HCT116 (cell line): ENCODE measurements at places on chromosomes 2 and 18.

- no peak for DNase-seq
Observed at GRCh38 chr18:37598966-37599896, 33.6 kb upstream of the CELF4 start.

DNA sequence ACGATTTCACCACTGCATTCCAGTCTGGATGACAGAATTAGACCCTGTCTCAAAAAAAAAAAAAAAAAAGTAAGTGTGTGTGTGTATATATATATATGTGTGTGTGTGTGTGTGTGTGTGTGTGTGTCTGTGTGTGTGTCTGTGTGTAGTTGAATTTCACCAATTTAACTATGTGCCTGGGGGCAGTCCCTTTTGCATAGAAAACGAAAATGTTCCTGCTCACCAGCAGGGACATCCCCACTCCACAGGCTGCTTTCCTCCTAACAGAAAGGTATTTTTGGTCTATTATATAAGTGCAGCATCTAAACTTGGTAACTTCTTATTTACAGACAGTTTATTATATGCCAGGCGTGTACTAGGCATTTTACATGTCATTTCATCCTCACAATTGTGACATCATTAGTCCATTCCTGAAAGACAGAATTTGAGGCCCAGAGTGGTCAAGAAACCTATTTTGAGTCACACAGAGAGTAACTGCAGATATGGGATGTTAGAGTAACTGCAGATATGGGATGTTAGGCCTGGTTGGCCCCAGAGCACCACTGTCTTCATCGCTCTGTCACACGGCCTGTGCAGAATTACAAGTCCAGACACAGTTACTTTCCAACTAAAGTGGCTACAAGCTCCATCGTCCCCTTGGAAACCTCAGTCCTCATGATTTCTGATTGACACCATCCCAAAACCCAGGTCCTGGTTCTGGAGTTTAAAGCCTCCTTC lies 9.3 kb upstream of the TTL start:
- no peak for DNase-seq

DNA sequence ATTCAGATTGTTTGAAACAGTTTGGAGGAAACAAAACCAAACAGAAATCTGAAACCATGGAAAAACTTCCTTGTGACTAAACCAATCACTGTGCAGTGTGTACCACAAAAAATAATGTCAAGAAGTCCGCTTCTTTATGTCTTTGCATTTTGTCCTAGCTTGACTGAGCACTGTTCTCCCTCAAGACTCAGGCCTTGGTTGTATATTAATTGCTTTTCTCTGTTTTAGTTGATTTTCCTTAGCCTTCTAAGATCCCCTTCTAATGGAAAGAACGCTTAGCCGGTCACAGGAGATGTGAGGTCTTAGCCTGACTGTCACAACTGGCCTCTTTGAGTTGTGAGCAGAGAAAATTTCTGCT lies 56.6 kb downstream of the LCLAT1 start:
- DNase-seq, result no peak

DNA sequence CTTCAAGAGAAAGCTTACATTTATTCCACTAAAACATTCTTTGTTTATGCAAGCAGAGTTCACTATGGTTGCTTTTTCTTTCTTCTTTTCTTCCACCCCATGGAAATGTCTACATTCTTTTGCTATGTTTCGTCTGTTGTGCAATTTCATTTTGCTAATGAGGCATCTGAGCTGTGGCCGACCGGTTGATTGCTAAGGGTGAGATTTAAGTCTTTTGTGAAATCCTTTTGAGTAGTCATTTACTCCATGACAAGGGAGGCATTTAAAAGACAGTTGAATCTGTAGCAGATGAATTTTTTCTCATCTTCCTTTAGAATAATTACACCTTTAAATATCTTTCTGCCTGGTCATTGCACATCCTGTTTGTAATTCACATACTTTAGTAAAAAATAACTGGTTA lies 324.1 kb upstream of the THUMPD2 start:
- DNase-seq, result no peak

DNA sequence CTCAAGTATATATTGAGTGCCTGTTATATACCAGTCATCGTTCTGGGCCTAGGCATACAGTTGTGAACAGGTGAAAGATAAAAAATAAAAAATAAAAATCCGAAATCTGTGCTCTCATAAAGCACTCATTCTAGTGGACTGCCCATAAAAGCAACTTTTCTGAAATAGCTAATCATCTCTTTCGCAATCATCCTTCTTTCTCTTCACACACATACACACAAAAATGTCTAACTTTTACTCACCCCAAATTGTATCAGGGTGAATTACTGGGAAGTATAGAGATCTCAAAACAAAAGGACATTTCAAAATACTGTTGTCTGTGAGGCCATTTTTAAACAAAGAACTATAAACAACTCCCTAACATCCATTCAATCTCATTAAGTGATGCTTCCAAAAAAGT lies 29.6 kb upstream of the ORC2 start:
- no peak for DNase-seq

DNA sequence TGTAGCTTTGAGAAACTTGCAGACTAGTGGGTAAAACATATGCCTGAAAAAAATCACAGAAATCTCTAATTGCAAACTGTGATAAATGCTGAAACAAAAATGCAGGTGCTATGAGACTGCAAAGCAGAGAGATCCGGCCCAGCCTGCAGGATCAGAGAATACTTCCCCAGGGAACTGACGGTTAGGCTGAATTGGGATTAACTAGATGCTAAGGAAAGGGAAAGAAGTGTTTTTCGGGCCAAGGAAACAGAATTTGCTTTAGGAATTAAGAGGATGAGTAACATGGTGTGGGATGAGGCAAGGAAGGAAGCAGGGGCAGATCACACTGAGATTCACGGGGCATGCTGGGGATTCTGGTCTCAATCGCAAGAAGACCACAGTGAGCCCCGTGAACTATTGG lies 71.5 kb downstream of the OSBPL6 start:
- no peak for DNase-seq

DNA sequence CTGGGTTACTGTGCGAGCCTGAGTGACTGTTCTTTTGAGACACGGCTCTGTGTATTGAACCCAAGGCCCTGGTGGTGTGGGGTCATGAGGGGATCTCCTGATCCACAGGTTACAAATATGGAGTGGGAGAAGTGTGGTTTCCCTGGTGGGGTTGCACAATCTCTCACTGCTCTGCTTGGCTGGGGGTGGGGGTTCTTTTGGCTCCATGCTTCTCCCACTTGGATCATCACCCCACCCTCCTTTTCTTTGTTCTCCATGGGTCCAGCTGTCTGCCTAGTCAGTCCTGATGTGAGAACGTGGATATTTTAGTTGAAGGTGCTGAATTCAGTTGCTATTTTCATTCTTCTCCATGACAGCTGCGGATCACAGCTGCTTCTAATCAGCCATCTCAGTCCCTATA lies 37.8 kb downstream of the AGPS start:
- DNase-seq, result no peak

GRCh38 chr2:205543937-205544702 lies 138.2 kb upstream of the NRP2 start:
- no peak for DNase-seq
